ENCODE measurements at places on chromosomes 3 and 15.

DNA sequence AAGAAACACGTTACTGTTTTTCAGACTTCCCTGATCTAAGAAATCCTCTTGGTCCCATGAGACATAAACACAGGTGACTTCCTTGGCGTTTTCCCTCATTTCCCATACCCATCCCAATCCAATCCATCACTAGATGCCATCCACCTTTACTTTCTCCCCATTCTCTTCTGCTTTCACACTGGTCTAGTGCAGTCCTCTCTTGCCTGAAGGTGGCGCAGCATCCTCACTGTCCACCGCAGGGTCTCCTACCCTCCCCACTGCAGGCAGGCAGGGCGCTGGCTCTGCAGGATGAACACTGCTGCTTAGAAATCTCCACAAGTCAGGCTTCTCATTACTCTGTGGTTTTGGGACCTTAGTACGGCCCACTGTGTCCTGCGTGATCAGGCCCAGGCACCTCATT lies 58.2 kb downstream of the RAB7A start:
- DNase-seq, result no peak

DNA sequence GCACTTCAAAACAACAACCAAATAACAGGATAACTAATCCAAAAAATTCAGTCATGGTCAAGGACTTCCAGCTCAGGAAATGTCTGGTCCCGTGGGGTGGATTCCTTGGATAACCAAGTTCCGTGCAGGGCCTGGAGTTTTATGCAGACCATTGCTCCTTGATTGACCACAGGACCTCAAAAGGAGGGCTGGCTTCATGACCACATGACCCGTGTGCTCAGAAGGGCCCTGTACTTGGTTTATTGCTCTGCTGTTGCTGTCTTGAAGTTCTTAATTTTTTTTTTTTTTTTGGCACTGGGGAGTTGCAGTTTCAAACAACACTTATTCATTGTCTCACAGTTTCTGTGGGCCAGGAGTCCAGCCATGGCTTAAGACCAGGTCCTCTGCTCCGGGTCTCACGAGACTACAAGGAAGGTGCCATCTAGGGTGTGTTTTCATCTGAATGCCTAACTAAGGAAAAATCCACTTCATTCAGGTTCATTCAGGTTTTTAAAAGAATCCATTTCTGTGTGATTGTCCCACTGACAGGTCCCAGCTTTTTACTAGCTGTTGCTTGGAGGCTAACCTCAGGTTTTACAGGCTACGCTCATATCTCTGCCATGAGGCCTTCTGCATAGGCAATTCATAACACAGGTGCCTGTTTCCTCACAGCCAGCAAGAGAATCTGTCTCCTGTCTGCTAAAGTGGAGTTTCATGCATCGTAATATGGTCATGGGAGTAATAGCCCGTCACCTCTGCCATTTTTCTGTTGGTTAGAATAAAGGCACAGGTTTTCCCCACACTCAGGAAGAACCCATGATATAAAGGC lies 65.3 kb downstream of the FLNB start:
- no peak for DNase-seq

DNA sequence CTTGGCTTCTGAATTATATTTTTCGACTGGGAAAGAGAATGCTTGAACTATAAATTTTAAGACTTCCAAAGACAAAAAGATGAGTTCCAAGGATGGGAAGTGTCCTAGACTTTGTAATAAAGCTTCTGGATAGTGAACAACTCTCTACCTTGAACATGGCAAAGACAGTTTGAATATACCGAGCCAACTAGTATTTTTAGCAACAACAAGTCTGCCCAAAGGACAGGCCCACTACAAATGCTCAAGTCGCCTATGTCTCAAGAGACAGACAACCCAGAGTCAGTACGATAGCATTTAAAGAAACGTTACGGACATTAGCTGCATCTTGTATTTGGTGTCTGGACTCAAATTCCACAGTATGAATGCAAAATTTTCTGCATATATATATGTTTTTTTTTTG lies 175.3 kb upstream of the SLC2A2 start:
- no peak for DNase-seq

DNA sequence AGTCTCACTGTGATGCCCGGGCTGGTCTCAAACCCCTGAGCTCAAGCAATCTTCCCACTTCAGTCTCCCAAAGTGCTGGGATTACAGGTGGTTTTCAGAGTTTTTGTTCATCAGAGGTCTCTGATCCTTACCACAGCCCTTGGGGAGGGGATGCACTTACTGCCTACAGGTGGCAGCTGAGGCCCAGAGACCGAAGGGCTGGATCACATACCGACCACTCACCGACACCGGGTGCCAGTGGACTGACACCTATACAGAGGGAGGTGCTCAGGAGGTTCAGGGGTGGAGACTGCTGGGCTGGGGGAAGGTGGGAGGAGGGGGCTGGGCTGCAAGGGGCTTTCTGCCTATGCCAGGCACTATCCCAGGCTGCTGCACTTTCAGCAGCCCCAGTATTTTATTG lies 19.5 kb downstream of the DUSP7 start:
- no peak for DNase-seq

Data from GM04504 (cell line).